ENCODE measurements at places on chromosomes 5 and 9.

- DNase-seq, result no peak
Measured at GRCh38 chr5:74182603-74183002, 457.9 kb downstream of the ENC1 start.

DNA sequence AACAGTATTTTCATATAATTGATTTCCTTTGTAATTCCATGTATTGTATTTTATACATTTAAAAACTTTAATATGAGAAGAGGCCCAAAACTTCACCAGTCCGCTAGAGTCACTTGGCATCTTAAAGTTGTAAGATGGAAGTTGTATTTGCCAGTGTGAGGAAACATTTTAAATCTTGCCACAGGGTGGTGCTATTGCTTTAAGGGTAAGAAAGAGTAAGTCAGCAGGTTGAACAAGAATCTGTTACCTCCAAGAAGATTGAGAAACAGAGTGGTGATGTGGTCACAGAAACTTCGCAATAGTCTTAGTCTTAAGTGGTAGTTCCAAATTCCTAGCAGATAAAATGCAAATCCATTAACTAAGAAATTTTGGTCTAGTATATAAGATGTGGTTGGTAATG is 39.8 kb upstream of the RANBP6 start:
- peak; percentile 29 for DNase-seq

DNA sequence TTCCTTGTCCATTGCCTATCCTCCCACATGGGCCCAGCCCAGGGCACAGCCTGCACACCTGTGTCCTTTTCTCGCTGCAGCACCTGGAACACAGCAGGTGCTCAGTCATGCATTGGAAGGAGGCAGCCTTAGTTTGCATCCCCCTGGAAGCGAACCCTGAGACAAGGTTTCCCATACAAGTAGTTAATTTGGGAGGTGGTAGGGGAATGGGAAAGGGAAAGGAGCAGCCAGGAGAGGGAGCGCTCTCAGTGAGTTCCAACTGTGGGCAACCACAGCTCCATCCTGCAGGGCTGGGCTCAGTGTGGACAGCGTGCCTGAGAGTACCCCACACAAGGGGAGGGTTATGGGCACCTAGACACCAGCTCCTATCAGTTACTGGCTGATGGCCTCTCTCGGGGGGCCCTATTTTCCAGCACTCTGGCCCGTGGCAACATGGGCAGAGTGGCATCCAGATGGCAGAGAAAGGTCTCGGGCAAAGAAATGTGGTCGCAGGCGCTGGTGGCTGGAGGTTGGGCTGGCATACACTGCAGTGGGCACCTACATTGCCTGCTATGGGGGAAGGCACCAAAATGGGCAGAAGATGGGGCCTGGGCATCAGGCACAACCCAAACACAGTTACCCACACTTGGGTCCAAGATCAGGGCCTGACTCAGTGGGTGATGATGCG is 50.1 kb downstream of the TSPAN17 start:
- no peak for DNase-seq

- DNase-seq, result no peak
Measured at GRCh38 chr9:31702957-31703356, 681.5 kb upstream of the ACO1 start.

DNA sequence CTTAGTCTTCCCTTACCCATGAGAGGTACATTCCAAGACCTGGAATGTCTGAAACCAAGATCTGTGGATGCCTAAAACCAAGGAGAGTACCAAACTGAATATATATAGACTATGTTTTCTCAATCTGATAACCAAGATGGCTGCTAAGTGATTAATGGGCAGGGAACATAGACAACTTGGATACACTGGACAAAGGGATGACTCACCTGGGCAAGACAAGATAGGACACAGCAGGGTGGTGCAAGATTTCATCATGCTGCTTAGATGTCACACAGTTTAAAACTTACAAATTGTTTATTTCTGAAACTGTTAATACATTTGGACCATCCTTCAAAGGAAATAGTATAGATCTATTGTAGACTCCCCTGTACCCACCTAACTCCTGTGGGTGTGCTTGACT is 130.9 kb downstream of the HTR1A start:
- DNase-seq, result no peak

DNA sequence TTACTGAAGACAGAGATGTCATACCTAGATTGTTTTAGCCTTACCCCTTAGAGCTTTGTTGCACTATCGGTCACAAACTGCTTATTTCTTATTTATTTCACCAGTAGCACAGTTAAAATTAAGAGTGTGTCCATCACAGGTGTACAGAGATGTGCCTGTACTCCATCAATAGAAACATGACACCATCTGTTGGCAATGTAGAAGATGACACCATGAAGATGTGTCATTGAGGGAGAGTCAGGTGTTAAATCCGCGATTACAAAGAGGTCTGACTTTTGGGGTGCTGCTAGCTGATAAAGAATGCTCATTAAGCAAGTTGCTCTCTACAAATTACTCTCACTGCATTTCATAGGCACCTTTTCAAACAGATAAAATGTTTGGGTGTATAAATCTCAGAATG is 164.4 kb downstream of the SMARCA2 start:
- DNase-seq, result no peak

DNA sequence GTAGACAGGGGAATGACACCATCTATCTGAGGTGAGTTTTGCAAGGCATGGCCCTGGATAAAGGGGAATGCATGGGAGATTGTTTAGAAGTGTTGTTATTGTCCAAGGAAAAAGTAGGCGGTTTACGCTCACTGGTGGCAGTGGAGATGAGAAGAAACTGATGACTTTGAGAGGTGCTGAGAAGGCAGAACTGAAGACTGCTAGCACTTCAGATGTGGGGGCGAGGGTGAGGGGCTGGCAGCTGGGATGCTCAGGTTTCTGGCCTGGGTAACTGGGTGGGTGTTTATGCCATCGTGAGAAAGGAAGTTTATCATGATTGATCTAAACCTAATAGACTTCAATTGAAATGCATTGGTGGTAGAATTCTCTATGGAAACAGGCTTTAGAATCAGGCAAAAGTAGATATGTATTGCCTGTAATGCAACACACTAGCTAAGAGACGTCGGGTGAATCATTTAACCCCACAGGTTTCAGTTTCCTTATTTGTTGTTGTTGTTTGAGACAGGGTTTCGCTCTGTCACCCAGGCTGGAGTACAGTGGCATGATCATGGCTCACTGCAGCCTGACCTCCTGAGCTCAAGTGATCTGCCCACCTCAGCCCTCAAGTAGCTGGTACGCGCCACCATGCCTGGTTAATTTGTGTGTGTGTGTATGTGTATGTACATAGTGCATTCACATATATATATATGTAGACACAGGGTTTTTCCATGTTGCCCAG is 123.5 kb downstream of the SLC24A2 start:
- DNase-seq, result no peak

GRCh38 chr5:146671561-146672295 is 155.7 kb upstream of the GPR151 start:
- no peak for DNase-seq

DNA sequence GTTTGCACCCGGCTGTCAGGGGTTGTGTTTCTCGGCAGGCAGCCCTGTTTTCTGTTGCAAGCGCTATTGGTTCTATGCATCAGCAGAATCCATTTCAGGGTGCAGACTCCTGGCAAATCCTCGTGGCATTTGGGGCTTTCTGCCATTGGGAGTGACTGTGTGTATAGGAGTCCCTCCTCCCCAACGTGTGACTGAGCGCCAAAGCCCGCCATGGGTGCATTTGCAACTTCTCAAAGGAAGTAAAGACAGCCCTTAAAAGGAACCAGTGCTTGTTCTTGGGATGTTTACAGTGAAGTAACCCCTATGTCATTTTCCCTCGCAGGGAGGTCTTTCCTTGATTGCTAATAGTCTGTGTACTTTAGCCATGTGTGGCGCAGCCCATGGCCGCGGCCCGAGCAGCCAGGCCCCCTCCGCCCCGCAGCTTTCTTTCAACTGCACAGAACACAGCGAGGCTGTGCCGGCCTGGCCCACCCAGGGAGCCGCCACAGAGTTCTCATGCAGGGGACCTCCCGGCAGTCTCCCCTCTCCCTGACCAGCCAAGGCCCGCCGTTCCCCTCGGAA is 175.6 kb downstream of the HSD17B3 start:
- no peak for DNase-seq

DNA sequence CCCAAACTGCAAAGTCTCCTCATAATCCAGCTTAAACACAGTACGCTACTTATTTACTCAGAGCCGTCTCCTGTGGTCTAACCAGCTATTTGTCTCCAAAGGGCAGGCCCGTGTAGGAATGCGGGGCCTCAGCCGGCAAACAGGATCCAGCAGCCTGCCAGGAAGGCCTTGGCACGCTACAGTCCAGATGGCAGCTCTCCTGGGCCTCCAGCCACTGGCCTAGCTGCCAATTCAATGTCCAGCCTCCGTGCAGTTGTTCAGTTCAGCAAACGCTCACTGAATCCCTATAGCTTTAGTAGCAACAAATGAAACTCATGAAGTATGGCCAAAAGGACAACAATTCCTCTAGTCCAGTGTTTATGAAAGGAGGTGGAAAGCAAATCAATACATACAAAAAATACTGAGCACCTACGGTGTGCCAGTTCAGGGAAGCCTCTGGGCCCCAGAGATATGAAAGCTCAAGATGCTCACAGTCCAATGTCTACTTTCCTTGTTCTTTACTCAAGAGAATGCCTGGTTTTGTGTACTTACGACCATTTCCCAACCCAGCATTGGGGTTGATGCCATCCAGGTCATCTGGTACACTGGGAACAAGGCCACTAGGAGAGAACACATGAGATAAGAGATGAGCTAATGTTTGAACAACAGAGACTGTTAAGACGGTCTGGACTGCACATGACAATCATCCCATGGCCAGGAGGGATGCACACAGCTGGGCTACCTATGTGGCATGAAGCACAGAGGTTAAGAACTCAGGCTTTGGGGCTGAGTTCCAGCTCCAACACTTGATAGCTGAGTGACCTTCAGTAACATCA is 8.3 kb downstream of the CDK5RAP2 start:
- no peak for DNase-seq

GRCh38 chr5:9401786-9402472 is 143.9 kb downstream of the SEMA5A start:
- DNase-seq, result no peak

GRCh38 chr5:25974451-25974850 is 1063.9 kb downstream of the CDH9 start:
- no peak for DNase-seq

GRCh38 chr5:6491919-6492290 is 43.2 kb downstream of the UBE2QL1 start:
- DNase-seq, result no peak

- DNase-seq, result no peak
Measured at GRCh38 chr5:104385906-104386305, 823.3 kb upstream of the NUDT12 start.

GRCh38 chr5:10329820-10330481 is 22.2 kb upstream of the CMBL start:
- no peak for DNase-seq

DNA sequence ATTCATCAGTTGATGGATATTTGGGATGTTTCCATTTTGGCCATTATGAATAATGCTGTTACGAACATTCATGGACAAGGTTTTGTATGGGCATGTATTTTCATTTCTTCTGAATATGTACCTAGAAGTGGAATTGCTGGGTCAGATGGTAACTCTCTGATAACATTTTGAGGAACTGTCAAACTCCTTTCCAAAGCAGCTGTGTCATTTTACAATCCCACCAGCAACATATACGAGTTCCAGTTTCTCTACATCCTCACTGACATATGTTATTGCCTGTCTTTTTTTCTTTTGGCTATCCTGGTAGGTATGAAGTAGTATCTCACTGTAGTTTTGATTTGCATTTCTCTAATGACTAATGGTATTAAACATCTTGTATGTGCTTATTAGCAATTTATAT is 86.7 kb downstream of the PRKACG start:
- no peak for DNase-seq

DNA sequence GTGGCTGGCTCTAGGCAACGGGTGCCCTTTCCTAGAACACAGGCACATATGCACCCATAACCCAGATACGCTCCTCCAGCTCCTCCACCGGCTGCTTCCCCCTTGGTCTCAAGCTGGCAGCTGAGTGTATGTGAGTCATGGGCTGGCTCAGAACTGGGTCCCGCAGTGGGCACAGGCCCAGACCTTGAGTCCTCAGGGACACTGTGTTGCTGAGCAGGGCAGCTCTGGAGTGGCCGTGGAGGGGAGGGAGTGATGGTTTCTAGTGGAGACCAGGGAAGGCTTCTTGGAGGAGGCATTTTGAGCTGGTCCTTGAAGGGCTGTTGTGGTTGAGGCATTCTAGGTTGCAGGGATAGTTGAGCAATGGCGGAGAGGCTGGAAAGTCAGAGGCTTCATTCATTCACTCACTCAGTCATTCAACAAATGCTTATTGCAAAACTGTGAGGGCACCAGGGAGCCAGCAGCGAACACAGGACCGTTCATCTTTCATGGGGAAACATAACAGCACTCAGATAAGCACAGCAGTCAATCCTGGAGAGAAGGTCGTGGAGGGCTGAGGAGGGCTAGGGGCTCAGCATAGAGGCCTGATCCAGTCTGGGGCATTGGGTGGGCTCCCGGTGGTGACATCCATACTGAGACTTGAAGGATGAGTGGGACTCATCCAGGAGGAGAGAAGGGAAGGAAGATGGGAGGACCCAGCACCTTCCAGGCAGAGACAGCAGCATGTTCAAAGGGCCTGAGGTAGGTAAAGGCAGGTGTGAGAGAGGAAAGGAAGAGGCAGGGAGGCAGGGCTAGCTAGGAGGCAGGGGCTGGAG is 2.4 kb downstream of the BBLN start:
- no peak for DNase-seq

- DNase-seq, result no peak
Measured at GRCh38 chr9:121782514-121783110, 131.2 kb downstream of the DAB2IP start.

DNA sequence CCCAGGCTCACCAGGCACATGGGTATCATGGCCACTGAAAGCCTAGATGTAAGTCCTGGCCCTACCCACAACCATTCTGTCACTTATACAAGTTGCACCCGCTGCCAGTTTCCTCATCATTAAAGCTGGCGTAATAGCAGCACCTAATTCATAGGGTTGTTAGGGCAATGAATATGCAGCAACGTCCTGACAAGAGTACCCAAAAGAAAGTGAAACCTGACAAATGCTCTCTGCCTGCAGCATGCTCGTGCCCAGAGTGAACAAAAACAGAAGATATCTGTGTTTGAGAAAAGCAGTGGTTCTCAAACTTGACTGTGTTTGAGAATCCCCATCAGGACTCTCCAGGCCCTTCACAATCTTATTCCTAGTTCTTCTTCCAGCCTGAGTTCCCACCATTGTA is 632.4 kb downstream of the SEMA5A start:
- no peak for DNase-seq

DNA sequence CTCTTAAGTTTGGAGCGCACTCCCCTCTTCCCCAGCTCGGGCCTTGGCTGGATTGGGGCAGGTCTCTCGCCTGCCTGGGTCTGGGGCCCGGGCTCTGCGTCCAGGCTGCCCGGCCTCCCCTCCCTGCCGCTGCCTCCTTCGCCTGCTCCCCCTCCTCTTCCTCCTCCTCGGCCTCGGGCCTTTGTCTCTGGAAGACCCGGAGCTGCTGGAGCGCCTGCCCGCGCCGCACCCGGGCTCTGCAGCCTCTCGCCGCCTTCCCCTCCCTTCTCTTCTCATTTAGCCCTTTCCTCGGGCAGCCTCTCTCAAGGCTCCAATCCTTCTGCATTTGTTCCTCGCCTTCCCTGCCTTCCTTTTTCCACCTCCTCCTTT is 218.5 kb downstream of the C9orf50 start:
- no peak for DNase-seq
